ENCODE measurements at places on chromosomes 2 and 18. TPM values are rescaled to one million over a fixed set of nuclear protein-coding genes. Genes with fewer than 3 reads are reported as not detected.

GRCh38 chr2:206982360-206982955, 43.1 kb downstream of the CPO start:
- DNase-seq: no peak

GRCh38 chr2:142478206-142478605, 347.4 kb upstream of the LRP1B start:
- DNase-seq: no peak

DNA sequence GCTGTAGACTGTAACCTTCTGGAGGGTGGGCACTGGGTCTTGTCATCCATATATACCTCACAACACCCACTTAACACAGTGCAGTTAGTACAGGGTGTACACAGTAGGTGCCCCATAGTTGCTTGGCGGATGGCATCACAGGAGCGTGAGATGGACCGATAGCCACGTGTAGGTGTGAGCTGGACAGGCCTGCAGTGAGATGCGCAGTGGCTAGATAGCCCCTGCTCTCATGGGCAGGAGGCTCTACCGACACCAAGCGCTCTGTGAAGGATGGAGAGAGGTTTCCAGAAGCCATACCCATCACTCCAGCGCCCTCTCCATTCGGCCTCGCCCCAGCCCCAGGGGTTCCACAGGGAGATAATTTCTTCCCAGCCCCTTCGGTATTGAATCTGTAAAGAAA, 49.5 kb downstream of the CAPN13 start:
- DNase-seq: no peak

The MYOM1 gene
- total RNA-seq: not detected

DNA sequence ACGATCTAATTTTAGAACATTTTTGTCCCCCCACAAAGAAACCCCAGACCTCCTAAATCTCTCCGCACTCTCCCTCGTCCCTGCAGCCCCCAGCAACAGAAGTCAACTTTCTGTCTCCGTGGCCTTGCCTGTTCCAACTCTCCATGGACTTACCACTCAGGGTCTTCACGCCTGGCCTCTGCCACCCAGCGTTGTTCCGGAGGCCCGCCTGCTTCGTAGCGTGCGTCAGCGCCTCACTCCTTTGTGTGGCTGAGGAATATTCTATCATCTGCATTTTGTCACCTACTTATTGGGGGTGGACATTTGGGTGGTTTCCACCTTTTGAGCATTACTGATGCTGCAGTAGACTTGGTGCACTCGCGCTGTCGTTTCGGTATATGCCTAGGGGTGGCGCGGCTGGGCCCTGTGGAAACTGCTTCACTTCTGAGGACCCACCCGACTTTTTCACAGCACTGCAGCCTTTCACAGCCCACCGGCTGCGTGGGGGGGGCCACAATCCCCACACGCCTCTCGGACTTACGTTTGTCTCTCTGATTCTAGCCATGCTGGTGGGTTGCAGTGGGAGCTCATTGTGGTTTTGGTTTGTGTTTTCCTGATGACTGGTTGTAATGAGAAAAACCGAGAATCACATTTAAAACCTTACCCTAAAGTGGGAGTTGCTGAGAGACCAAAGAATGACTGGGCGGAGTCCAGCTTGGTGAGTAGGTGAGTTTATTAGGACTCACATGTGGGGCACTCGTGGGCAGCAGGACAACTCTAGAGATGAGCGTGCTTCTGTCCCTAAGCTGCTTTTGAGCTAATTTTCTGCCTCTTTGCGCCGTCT, 1.4 kb upstream of the HSBP1L1 start:
- no peak for DNase-seq

The AQP12A gene
- not detected for total RNA-seq

DNA sequence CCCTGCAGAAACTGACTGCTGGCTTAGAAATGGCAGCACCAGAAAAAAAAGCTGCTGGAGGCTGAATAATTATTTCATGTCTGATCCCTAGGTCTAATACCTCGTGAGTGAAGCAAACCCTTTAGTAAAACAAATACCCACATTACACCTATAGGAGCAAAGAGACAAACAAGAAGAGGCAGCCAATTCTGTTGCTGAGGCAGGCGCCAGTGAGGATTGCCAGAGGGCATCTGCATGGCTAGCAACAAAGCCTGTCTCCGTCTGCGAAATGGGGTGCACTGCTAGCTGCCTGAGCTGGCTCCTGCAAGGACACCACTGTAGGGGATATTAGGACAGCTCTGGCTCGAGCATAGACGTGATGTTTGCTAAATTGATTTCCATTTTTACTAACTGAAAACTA, 509.7 kb downstream of the TDRD15 start:
- DNase-seq: no peak

DNA sequence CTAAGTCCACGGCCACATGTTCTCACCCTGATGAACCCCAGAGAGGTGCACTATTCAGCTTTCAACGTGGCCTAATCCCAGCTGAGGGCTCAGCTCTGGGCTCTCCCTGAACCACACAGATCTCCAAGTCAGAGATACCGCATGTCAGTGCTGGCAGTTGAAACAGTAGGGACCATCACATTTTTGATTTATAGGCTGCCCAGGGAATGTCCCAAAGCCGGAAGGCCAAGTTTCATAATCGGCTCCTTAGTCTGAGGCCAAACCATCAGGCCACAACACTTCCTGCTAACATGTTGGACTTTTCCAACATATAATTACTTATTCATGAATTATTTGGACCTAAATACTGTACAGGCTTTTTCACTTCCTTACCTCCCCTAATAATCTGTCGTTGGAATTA, 91.9 kb upstream of the KLHL29 start:
- peak; percentile 40 for DNase-seq

- DNase-seq: no peak
Observed at GRCh38 chr18:22145160-22145559, 24.2 kb upstream of the GATA6 start.

DNA sequence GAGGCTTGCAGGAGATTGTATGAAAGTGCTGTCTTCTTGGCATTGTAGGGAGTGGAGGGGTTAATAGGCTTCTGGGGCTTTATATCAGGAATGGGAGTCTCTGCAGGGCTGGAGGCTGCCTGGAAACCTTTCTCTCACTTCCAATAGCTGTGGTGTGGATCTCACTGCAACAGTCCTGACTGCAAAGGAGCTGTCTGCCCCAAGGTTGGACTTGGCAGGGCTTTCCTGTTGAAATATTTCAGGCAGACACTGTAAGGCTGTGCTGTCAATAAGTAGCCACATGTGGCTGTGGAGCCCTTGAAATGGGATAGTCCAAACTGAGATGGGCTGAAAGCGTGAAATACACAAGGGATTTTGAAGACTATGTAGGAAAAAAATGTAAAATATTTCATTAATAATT, 399.1 kb upstream of the SPRED2 start:
- DNase-seq: no peak

- DNase-seq: no peak
Observed at GRCh38 chr18:14917311-14917710, 169.3 kb downstream of the ANKRD30B start.

The AKAIN1 gene
- total RNA-seq: not detected

- DNase-seq: no peak
Observed at GRCh38 chr18:35525795-35526494, 28.2 kb upstream of the INO80C start.

The CRYGC gene
- total RNA-seq: not detected

Measured in A172 (cell line).